NCI-H1092 (cell line): ENCODE measurements at places on chromosomes 11 and 22.

GRCh38 chr11:16935518-16936302 is 78.5 kb downstream of the PLEKHA7 start:
- peak; percentile 6 for DNase-seq

- no peak for DNase-seq
Measured at GRCh38 chr11:34576331-34576730, 44.6 kb upstream of the EHF start.

- no peak for DNase-seq
Measured at GRCh38 chr22:17086788-17087497, 2.1 kb downstream of the IL17RA start.

DNA sequence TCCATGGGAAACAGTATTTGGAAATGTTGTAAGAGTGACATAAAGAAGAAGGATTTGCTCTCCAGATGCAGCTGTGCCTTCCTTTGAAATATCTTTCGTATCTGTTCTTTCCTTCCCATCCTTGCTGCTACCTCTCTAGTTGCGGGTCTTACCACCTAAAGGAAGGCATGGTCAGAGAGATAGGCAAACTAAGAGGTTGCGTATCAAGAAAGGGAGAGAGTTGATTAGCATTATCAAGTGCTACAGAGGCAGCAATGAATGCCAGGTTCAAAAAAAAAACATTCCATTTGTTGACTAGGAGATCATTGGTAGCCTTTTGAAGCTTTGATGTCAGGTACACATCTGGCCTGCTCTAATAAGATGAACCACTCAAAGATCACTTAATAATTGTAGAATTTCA is 4.6 kb downstream of the GTPBP1 start:
- DNase-seq, result no peak

DNA sequence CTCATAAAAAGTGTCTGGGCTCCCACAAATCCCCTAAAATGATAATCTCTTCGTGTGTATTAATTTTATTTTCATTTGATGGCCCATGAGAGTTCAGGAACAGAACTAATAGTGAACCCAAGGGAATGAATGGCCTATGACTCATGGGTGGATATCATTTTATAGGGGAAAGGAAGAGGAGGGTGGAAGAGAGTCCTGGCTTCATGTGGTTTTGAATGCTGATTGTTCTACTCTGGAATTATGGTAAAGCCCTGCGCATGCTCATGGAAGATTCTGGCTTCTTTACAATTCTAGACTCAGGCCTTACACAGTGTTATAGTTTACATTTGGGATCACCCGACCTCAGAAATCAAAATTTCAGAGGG is 35.2 kb downstream of the MAML2 start:
- no peak for DNase-seq

DNA sequence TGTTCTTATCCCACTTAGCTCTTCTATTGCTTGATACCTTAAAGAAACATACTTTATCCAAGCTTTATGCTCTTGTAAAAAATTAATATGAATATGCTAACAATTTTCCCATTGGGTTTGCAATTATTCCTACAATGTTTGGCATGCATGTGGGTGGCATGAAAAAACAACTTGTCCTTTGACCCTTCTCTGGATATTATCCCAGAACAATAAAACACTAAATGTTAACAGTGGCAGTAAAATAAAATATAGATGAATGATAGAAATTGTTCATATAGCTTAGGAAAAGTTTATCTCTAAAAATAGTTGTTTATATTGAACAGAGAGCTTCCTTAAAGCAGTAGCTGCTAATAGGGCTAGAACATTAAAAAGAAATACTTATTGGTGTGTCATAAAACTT is 860.5 kb upstream of the LRRC4C start:
- no peak for DNase-seq
